ENCODE measurements at places on chromosomes 3 and 15.

DNA sequence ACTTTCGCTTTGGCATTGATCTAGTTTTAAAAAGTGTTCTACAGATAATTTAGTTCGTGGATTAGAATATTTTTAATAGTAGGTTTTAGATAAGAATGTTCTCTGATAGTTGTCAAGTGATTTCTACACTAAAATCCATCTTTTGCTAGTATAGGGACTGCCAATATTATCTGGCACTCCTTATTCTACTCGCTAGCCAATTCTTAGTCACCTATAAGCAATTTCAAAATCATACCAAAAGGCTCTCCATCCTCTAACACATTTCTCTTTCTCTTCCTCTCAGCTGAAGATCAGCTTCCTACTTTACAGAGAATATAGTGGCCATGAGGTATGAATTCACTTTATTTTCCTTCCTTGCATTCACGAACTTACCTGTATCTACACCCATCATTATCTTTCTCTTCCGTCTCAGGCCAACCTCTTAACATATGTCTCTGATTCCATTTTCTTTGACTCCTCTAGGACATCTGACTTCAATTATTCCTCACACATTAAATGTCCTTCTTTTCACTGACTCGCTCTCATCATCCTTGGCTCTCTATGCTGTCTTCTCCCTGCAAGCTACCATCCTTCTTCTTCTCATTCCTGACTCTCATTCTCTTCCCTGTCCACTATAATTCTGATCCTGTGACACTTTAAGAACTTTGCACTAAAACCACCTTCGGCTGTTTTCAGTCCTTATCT lies 35.5 kb downstream of the C3orf80 start:
- no peak for DNase-seq

- DNase-seq, result no peak
Measured at GRCh38 chr3:68482565-68482964, 449.8 kb downstream of the TAFA4 start.

DNA sequence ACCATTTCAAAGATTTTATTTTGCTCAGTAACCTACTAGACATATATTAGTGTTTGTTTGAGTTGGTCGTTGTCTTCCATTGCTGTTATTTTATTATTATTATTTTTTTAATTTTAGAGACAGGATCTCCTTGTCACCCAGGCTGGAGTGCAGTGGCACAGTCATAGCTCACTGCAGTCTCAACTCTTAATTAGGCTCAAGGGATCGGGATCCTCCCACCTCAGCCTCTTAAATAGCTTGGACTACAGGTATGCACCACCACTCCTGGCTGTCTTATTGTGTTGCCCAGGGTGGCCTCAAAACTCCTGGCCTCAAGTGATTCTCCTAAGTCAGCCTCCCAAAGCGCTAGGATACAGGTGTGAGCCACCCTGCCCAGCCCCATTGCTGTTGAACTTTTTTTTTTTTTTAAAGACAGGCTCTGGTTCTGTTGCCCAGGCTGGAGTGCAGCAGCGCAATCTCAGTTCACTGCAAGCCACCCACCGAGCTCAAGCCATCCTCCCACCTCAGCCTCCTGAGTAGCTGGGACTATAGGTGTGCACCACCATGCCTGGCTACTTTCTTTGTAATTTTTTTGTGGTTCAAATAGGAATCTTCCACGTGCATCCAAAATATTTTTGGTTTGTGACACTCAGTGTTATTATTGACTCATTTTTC lies 18.2 kb downstream of the SETD5 start:
- no peak for DNase-seq

DNA sequence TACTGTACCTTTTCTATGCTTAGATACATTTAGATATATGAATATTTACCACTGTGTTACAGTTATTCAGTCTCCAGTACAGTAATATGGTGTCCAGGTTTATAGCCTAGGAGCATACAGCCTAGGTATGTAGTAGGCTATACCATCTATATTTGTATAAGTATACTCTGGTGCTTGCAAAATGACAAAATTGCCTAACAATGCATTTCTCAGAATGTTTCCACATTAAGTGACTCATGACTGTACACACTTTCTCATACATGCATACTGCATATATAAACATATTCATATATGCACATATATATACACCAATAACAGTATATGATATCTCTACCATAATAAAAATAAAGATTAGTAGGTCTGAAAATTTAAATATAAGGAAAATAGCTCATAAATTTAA lies 169.3 kb downstream of the DPH6 start:
- no peak for DNase-seq

GRCh38 chr3:156615592-156616173 lies 58.7 kb upstream of the TIPARP start:
- DNase-seq, result no peak

DNA sequence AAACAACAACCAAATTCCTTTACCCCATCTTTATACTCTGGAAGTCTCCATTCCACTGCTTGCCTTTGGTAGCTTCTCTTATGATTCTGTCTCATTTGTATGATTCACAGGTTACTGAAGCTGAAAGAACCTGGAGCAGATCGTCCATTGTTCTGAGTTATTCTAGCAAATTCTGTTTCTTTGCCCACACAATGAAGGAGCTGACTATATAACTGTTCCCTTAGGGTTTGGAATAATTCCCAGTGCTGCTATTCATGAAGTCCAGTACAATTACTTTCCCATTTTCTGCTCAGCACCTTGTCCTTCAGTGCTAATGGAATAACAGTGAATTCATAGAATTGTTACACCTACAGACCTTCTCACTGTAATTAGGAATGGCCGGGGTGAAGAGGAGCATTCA lies 167.8 kb downstream of the CHST2 start:
- DNase-seq, result no peak

DNA sequence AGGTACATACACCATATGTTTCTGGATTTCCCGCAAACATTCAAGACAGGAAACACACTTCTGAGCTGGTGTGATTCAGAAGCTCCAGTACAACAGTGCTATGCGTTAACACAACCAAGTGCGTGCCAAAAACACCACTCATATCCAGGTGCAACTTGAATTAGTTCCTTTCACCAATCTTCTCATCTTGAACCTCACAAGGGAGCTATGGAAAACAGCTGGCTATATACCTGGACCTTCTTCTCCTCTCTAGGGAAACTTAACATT lies 31.3 kb downstream of the SUSD5 start:
- DNase-seq, result no peak
